G401 (cell line): ENCODE measurements at places on chromosomes 5 and 9. TPM values are rescaled to one million over a fixed set of nuclear protein-coding genes. Genes with fewer than 3 reads are reported as not detected.
A peak's percentile ranks its signal among the peaks of the same experiment; 100 is the strongest.

MZB1 gene
- total RNA-seq: not detected in 2 replicates

- no peak for DNase-seq
Measured at GRCh38 chr5:154590093-154590724, 112.2 kb upstream of the HAND1 start.

DNA sequence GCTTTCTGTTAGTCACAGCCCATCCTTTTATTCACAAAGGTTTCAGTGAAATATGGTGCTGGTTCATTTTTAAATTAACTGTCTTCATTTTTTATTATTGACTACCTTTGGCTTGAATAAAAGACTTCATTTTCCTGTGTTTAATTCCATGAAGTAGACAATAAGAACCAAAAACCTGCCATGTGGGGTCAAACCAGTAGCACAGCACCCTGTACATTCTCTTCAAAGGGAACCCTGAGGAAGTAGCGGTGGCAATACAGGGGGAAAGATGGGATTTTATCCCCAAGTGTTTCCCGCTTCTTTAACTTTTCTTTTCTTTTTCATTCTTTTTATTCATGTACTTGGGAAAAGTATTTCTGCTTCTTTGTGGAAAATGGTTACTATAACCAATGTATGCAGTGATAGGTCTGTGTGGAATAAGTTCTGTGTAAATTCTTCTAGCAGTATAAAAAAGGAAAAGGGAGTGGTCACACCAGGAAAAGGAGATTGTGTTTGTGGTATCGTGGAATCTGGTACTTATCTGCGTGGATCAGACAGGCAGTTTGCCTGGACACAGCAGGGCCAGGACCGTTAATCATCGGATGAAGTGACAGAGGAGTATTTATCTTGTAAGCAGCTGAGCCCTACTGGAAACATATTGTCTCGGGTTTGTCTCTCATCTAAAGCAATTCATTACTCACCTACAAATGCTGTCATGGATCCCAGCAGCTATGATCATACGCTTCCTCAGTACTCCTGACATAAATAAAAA, 94.2 kb downstream of the PPIC start:
- no peak for DNase-seq

DNA sequence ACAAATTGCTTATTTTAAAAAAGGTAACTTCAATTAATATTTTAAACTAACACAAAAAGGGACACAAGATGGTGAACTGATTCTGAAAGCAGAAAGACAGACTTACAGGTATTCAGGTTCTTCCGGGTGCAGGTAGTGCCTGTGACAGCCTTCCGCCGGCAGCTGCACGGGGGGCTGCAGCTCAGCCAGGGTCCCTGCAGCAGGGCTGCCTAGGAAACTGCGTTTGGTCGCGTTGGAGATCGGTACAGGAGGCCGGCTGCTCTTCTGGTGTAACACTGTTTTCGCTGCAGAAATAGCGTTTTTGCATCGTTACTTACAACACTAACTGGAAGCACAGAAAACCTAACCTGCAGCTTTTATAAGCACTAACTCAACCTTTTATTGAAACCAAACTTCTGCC, 80.0 kb downstream of the CAMSAP1 start:
- no peak for DNase-seq

PTGS1 gene
- not detected in 2 replicates for total RNA-seq

DNA sequence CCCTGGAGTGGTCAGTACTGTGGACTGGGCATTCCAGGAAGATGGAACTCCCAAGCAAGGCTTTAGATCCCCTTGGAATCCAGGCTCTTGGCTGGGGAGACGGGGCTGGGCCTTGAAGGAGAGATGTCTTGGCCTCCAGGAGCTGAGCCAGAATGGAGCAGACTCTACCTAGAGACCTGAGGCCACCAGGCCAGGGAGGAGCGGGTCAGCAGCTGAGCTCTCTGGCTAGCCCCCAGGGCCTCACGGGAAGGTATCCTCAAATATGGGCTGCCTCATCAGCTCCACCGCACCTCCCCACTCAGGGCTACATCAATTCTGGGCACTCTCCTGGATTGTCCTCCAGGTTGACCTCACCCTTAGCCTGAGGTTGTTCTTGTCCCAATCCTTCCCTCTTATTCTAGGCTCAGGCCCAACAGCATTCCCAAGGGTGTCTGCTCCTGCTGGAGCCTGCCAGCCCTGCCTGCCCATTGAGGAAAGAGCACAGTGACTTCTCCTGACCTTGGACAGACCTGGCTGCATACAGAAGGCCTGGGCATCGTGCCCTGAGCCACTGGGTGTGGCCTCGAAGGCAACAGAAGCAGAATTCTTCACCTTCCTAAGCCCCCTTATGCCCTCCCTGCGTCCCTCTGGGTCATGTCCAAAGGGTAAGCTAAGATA, 3.0 kb upstream of the PDLIM4 start:
- no peak for DNase-seq

CDH9 gene
- not detected in 2 replicates for total RNA-seq

- no peak for DNase-seq
Measured at GRCh38 chr5:125109293-125109692, 362.9 kb upstream of the ZNF608 start.

DNA sequence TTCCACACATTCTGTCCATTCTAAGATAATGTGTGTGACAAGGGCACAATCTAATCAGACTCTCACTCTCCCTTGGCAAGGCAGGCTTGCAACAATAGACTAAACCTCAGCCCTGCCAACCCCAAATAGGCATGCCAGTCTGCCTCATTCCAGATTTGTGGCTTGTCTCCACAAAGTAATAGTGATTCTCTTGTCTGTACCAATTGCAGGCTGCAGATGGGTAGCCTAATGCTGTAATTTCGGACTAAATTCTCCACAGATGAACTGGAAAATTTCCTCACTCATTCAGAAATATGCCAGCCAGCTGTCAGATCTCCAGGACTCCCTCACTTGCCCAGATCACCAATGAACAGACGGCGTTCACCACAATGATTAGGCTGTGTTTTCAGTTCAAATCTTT, 413.6 kb downstream of the ELAVL2 start:
- DNase-seq: peak; percentile 83

HTR1A gene
- total RNA-seq: not detected in 2 replicates

PLAC8L1 gene
- not detected in 2 replicates for total RNA-seq

DNA sequence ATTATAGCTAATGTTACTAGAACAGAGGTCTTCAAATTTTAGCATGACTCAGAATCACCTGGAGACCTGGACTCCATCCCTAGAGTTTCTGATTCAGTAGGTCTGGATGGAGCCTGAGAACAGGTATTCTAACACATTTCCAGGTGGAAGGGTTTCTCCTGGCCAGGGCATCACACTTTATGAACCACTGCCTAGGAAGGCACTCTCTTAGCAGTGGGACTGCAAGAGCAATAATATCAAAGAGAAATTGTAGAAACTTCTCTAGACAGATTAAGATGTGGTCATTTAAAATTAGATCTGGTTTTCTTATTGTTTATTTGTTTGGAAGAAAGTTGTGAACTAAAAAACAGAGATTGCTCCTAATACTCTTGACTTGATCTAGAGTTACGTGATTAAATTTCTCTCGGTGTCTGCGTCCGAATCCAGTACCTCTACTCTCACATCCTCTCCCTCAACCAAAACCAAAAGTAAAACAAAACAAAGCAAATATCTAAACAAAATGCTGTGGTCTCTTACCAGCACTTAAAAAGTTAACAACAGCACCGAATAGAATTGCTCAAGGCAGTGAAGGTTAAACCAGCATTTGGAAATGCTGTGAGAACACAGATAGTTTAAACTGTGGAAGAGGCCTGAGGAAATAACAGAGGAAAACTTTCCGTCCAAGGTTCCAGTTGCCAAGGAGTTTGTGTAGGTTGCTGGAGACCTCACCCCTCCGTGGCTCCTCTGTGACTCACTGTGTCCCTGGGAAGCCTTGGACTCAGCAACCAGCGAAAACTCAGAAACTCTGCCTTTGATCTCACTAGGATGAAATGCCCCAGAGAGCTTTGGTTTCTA, 193.4 kb downstream of the ARRDC3 start:
- no peak for DNase-seq

IRX2 gene
- total RNA-seq: not detected in 2 replicates

DNA sequence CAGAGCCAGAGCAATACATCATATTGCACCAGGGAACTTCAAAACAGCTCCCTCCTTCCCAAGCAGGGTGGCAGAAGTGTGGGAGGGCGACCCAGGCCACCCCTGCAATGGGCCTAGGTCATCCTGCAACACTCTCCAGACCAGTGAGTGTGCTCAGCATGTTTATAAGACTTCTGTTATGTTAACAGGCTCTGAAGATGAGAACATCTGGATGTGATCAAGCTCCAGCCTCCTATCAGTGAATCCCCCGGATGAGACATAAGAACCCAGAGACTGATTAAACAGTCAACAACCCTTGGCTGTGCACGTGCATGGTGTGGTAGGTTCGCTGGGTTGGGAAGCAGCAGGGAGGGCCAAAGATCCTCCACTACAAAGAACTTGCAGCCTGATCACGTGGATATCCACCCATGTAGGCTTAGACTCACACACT, 63.3 kb downstream of the ABCA1 start:
- DNase-seq: no peak

DNA sequence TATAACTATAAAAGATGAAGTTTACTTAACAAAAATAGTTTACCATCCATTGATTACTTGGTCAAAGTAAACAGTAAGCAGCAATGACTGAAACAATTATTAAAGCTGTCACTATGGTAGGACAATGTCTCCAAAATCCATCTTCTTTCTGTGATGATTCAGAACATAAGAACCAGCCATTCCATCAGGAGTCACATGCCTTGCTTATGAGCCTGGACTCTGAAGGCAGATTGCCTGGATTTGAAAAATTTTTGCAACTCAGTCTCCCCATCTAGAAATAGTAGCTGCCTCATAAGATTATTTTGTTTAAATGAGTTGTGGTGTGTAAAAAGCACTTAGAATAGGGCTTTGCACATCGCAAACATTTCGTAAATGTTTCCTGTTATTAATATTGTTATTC, 136.2 kb downstream of the LIFR start:
- no peak for DNase-seq

- peak; percentile 69 for DNase-seq
Measured at GRCh38 chr5:117486261-117486660, 911.6 kb upstream of the SEMA6A start.

- DNase-seq: peak; percentile 5
Measured at GRCh38 chr9:75133396-75133795, 45.1 kb downstream of the OSTF1 start.

GRCh38 chr5:39108987-39109386, 34.8 kb upstream of the RICTOR start:
- DNase-seq: peak; percentile 86

DNA sequence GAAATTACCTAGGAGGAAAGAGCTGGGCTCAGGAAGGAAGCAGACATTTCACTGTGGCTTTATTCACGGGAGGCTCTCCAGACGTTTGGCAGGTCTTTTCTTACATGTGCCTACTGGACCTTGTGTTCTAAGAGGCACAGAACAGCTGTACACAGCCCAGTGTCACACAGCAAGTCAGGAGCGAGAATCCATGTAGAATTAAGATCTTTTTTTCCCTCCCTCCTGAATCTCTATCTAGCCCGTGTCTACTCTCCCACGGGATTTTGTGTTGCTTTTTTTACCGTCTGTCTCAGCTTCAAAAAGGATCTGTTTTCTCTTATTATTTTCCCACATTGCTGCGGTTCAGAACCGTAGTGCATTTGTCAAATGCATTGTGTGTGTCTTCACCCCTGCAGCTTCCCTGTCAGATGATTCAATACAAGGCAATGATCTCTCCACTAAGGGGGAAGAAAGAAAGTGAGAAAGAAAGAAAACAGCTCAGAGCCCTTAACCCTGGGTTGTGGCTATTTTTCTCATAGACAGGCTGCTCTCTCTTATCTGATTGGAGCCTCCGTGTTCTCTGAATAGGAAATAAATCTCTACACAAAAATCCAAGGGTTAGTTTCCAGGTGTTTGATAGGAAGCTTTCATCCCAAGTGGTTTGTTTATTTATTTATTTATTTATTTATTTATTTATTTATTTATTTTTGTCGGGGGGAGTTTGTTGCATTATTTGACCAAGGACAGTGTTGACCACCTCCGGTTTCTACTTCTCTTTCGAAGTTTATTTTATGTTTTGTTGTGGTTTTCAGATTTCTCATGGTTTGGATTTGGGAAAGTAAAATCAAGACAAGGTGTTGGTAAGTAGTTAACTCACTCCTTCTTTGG, 191.0 kb downstream of the NTRK2 start:
- no peak for DNase-seq

DNA sequence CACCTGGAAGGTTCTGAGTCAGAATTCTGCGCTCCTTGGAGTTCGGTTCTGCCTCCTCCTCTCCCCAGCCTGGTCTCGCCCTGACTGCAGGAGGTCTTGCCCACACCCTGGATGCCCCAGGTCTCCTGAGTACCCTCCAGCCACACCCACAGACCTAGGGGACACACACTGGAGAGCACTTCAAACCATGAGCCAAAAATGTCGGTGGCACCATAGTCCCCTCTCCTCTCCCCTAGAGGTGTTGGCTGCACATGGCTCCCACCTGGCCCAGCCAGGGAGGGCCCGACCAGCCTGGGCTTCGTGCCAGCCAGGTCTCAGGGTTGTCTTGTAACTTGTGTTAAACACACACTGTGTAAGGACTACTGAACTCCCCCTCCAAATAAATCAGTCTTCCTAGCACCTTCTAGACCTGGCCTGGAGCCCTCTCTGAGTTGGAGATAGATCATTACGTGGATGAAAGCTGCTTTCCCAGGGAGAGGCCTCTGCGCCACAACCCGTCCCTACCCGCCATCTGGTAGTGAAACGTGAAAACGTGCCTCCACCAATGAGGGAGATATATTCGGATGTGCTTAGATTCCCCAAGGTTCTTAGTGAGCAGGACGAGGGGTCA, 49.9 kb upstream of the CTSL start:
- DNase-seq: no peak

GRCh38 chr5:61450493-61451279, 118.6 kb downstream of the ZSWIM6 start:
- peak; percentile 59 for DNase-seq

ZFP2 gene
- 5.0 and 8.4 TPM in 2 replicates for total RNA-seq

- DNase-seq: no peak
Measured at GRCh38 chr9:115415450-115415849, 297.5 kb upstream of the TNC start.

SIGMAR1 gene
- total RNA-seq: 193 and 208 TPM in 2 replicates

- DNase-seq: no peak
Measured at GRCh38 chr5:163245584-163245983, 191.8 kb upstream of the CCNG1 start.

- DNase-seq: no peak
Measured at GRCh38 chr5:109901628-109901981, 211.9 kb downstream of the MAN2A1 start.

- no peak for DNase-seq
Measured at GRCh38 chr5:14032918-14033317, 88.4 kb upstream of the DNAH5 start.

MARCHF6 gene
- total RNA-seq: 28.3 and 40.8 TPM in 2 replicates

GRCh38 chr5:93348231-93348630, 232.8 kb downstream of the NR2F1-AS1 start:
- no peak for DNase-seq

DNA sequence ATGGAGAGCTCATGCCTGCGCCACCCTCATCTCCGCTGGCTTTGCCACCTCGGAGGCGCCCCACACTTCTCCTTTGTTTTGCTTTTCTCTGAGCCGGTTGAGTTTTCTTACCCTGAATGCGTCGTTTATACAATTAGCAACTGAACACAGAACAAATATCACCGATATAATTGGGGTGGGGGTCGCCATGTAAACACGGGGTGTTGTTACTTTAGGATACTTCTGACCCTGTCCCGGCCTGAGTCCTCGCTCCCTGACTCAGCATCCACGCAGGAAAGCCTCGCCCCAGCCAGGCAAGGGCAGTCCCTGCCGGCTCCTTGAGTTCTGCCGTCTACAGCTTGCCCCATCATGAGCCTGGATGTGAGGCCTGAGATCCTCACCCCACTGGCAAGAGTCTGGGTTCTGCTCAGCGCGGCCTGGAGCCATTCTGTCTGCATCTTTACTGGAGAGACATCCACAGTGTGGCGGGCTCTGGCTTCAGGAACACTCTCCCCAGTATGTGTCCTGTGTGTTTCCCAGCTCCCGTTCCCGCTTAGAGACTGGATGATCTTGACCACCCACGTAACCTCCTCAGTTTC, 5.5 kb downstream of the NKX2-5 start:
- no peak for DNase-seq
